ENCODE measurements at places on chromosomes 7 and 10.

DNA sequence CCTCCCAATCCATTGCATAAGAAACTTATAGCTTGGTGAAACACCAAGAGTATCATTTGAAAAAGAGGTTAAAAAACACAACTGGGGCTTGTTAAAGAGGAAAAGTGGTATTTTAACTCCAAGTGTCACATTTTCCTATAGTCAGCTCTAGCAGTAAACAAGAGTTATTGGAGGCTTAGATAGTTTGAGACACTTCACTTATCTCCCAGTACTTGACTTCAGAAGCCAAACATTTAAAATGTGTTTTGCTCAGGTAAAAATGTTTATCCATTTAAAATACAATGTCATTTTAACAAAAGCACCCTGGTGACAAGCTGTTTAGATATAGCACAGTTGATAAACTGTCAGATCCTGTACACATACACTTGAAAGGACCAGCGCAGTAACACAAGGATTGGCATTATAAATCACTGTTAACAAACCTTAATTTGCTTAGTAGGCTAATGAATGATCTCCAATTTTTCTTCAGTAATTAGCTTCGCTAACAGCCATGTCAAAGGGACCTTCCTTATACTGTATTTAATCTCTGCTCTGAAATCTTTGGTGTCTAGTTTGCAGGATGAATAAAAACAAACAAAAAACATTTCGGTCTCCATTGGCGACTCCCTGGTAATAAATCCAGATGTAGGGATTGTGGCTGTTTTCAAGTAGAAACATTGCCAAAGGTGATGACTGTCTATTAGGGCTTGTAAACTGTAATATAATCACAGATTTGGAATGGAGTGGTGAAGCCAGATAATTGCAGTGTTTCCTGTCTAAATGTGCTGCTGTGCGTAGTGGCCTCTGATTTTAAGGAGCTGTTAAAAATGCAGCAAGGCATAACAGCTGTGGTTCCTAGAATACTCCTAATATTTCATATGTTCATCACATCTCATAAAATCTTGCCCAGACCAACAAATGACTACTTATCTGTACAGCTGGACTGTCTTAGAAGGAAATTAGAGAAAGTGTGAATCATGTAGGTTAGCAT, 545.1 kb downstream of the AUTS2 start:
- no peak for DNase-seq
- H3K27me3 ChIP-seq = no peaks in the 10 kb centered on the region
- H3K36me3 ChIP-seq = no peaks in the 10 kb centered on the region

GRCh38 chr10:110818311-110819256, 53.1 kb upstream of the PDCD4 start:
- no peak overlapping the region for H3K4me3 ChIP-seq
- no peak for DNase-seq
- no peak overlapping the region for H3K27ac ChIP-seq
- H3K36me3 ChIP-seq = no peaks in the 10 kb centered on the region

DNA sequence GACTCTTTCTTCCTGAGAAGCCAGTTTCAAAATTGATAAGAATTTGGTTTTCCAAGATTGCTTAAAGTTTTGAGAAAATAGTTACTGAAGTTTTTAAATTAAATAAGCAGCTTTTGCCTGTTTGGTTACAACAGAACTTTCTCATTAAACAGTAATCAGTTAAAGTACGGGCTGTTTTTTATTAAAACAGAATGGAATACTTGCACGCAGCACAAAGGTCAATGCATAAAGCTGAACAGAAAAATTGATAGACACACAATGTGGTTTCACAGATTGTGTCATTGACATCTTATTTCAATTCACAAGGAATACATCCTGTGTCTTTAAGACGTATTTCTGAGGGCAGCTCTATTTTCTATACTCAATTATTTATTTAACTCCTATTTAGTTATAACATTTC, 192.2 kb downstream of the PRKG1 start:
- no peak overlapping the region for H3K4me3 ChIP-seq
- no peak for DNase-seq
- no peaks in the 10 kb centered on the region for H3K36me3 ChIP-seq
- no peaks in the 10 kb centered on the region for H3K27me3 ChIP-seq

DNA sequence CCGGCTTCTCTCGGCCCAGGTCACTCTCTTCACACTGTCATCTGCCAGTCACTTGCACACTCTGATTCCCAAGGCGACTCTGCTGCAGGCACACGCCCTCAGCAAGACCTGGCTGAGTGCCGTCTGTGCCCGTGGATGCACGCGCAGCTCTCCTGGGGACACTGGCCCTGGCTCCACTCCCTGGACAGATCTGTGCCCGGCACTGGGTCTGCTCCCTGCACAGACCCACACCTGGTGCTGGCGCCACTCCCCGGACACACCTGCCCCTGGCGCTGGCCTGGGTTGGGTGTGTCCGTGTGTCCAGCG, 133.2 kb downstream of the DNAJB6 start:
- no peak overlapping the region for H3K4me3 ChIP-seq
- H3K36me3 ChIP-seq = no peaks in the 10 kb centered on the region
- no peaks in the 10 kb centered on the region for H3K4me1 ChIP-seq
